Stimulated activated CD4-positive, alpha-beta T cell treated with anti-CD3 and anti-CD28 coated beads, Interleukin-2, amount 100 ng/mL, for 24 hours (primary cell): ENCODE measurements at places on chromosomes 5 and 9.

DNA sequence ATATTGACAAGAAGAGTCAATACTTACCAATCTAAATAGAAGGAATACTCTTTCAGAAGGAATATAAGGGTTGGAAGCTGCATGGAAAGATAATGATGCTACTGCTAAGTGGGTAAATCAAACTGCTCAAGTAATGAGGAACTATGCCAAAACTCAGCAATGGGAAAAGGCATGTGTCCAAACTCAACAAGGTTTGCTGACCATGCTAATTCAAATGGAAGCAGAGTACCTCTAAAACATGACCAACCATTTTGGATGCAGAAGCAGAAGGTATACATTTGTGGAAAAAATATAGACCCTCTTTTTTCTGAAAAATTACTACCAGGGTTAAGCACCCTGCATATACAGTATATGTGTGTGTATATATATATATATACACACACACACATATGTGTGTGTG is 21.1 kb downstream of the TMEM232 start:
- DNase-seq = no peak

GRCh38 chr5:129973716-129974426 is 69.6 kb downstream of the CHSY3 start:
- DNase-seq = no peak

- no peak for DNase-seq
Measured at GRCh38 chr9:14992516-14992915, 82.3 kb upstream of the FREM1 start.

- DNase-seq = no peak
Measured at GRCh38 chr9:115275753-115276152, 157.8 kb upstream of the TNC start.

GRCh38 chr9:137823986-137824771 is 53.4 kb upstream of the CACNA1B start:
- DNase-seq = no peak

- peak; percentile 92 for DNase-seq
Measured at GRCh38 chr9:37800631-37801286, at the start of gene DCAF10. Gene DCAF10, plus strand, starts transcription at chr9:37800797. Its CDS starts 70 bp downstream, at chr9:37800867.

DNA sequence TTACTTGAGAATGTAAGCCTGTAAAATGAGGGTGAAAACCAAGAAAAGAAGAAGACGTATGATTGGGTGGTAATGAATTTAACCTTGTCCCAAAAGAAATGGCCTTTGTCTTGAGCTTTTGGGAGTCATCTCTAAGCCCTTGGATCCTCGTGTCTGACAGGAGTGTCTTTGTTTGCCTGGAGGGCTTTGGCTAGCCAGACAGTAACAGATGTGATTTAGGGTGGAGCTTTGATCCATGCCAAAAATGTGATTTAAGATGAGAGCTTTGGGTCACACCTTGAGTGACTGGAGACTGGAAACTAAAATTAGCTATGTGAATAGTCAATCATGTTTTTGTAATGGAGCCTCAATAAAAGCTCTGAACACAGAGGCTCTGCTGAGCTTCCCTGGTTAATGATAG is 25.9 kb upstream of the ZFAND5 start:
- DNase-seq = no peak

DNA sequence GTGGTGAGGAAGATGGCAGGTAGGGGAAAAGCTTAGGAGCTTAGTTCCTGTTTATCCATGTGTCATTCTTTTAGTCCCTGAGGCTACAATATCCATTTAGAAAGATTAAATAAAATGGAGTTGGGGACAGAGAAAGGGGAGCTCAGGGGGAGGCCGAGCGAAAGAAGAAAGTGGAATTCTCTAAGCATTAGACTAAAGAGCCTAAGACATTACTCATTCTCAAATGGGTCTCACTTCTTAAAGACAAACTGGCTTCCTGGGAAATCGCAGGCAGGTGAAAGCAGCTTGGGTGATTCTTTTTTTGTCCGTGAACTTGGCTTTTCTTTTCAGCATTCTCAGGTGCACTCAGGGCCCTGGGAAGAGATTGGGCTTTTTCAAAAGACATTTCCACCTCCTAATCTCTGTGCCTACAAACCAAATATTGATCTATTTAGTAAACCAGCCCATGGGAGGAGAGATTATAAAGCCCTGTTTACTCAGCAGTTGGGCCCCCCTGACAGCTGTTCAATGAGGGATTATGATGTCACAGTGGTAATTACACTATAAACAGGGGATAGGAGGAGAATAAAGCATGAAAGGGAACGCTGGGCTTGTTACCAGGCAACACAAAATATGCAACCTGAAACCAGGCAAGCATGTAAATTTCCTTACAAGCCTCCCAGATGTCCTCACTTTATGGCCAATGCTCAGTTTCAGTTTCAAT is 584.0 kb downstream of the ACTL7B start:
- no peak for DNase-seq

- no peak for DNase-seq
Measured at GRCh38 chr9:104899759-104900247, 28.2 kb downstream of the ABCA1 start.

DNA sequence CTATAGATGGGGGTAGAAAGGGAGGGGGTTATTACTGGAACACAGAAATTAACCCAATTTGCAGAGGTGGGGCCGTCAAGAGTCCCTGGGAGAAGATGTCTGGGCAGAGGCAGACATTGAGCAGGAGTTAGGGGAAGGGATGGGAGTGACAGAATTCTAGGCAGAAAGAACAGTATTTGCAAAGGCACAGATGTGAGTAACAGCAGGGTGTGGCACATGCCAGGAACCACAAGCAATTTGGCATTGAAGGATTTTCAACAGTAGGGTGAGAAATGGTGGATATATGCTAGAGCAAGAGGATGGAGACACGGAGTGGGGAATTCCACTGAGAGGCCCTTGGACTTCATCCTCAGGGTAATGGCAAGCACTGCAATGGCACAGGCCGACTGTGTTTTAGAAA is 71.6 kb upstream of the FRRS1L start:
- DNase-seq = no peak

DNA sequence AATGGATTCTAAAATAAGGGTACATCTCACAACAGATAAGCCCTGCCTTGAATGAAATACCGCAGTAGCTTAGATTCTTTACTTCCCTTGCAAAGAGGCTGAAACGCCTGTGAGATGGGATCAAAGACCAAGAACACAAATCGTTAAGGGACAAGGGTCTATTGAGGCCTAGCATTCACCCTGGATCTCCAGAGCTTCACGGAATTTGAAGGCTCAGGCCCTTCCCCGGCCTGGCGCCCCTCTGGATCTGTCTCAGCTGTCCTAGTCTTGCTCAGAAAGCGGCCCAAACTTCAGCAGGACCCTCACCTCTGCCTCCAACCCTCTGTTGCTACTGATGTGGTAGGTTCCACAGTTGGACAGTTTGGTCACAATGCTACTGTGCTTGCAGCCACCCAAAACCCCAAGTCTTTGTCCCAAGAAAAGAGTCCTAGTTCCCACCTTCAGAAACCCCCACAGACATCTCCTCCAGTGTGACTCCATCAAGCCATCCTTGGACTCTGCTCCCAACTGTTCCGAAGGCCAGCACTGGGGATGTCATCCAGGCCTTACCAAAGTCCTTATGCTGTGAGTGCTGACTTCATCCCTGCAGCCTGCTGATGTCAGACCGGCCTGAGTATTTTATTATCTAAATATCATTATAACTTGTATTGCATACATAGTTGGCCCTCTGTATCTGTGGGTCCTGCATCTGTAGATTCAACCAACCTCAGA is 9.4 kb downstream of the CORO2A start:
- no peak for DNase-seq

DNA sequence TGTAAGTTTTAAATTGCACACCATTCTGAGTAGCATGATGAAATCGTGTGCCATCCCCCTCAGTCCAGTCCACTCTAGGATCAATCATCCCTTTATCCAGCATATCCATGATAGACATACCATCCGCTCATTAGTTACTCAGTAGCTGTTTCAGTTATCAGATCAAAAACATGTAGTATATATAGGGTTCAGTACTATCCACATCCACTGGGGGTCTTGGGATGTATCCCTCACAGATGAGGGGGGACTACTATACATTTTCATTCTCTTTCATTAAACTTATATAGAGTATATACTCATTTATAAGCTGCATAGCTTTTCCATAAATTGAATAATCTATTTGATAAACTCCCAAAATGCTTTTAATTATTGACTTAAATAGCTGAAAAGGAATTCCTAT is 67.6 kb downstream of the MEIKIN start:
- DNase-seq = no peak

GRCh38 chr5:34599471-34600117 is 56.5 kb upstream of the RAI14 start:
- DNase-seq = no peak

DNA sequence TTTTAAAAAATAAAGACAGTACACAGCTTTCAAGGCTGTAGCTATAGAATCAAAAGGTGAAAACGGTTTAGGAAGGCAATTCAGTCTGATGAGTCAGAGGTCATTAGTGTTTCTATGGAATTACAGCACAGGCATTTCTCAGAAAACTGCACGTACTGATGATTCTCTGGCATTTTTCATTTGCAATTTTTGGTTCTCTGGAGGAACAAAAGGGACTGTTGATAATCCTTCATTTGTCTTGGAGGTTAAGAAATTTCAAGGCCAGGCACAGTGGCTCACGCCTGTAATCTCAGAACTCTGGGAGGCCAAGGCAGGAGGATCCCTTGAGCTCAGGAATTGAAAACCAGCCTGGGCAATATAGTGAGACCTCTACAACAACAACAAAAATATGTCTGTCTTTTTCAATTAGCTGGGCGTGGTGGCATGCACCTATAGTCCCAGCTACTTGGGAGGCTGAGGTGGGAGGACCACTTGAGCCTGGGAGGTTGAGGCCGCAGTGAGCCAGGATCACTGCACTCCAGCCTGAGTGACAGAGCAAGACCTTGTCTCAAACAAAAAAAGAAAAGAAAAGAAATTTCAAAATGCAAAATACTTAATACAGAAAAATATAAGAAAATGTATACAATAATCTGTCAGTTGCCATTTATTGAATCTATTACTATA is 27.3 kb downstream of the NR6A1 start:
- DNase-seq = no peak

- DNase-seq = no peak
Measured at GRCh38 chr9:5835808-5836207, 2.9 kb upstream of the ERMP1 start.

DNA sequence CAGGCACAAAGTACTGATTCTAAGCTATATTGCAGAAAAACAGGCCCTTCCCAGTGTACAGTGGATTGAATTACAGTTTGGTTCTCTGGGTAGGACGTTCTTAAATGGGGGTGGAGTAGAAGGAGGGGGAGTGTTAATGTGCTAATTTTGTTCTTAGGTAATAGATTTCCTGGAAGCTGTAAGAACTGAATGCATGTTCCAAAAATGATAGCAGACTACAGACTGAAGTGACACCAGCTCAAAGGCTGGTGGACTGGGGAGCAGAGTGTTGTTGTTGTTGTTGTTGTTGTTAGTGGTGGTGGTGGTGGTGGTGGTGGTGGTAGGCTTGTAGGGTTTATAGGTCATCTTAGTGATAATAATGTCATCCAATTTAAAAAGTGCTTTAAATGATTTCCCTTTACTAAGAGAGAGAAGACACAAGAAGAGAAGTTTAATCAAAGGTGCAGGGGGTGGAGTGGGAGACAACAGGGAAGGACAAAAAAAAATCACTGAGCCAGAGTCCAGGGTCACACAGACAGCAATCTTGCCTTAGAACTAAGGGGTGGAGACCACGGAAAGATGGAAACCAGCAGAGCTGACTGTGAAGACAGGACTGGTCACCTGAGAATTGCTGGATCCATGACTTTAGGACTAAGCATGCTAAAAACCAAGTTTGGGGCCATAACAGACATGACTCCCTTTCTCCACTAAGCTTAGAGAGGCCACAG is 27.0 kb downstream of the TTLL11 start:
- DNase-seq = no peak

- DNase-seq = no peak
Measured at GRCh38 chr5:169106911-169107706, 193.8 kb downstream of the SLIT3 start.

DNA sequence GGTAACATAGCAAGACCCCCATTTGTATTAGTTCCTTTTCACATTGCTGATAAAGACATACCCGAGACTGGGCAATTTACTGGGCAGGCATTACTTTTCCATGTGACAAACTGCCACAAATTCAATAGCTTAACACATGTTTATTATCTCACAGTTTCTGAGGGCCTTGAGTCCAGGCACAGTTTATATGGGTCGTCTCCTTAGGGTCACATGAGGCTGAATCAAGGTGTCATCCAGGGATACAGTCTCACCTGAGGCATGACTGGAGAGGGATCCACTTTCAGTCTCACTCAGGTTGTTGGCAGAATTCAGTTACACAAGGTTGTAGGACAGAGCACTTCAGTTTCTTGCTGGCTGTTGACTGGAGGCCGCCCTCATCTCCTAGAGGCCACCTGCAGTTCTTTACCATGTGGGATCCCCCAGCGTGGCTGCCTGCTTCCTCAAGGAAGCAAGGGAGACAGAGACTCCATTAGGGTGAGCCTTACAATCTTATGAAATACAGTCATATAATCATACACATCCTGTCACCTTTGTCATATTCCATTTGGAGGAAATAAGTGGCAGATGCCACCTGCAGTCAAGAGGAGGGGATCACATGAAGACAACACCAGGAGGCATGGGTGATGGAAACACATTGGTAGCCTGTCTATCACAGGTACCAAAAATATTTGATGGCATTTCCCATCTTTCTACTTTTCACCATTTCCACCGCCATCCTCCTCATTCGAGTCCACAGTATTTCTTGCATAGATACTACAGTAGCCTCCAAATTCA is 15.1 kb upstream of the ERAP1 start:
- no peak for DNase-seq

DNA sequence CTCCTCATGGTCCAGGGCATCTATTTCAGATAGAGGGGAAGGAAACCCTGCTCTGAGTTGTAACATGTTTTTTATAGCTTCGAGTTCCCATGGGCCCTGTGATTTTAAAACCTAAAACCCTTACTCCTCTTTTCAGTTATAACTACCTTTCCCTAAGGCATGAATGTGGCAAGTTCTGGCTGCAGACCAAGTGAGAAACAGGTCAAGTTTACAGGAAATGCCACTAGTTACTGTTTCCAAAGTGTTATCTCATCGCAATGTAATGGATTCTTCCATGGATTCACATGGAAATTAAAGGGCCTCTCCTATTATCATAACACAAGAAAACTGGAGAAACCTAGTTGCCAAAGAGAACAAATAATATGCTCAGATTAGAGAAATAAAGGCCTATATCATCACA is 574.5 kb upstream of the GRAMD2B start:
- no peak for DNase-seq

- DNase-seq = no peak
Measured at GRCh38 chr9:17315341-17315740, 180.5 kb downstream of the CNTLN start.

DNA sequence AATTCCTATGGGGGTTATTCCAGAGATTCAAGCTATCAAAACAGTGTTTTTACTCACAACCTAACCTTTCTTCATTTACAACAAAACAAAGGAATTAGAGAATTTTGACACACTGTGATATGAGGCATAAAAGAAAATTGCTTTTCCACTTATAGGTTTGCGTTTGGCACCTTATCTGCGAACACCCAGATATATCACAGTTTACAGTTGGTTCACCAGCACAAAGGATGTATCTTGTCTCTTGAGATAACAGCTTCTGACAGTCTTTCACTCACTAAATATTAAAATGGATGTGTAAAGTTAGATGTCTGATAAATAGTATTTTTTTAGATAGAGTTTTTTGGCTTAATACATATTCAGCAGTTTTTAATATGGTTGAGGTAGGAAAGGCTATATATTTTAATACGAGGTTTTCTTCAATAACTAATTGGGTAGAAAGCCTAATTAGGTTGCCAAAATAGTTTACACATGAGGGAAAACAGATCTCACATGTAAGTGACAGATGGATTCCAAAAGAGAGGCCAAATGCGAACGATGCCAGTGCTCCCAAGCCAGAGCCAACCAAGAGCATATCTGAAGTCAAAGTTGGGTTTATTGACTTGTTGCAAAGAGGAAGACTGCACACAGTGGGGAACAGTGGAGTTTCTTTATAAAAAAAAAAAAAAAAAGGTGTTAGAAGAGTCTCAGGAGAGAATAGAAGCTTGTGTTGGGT is 1495.2 kb downstream of the MAT2B start:
- DNase-seq = no peak
